Esophagus muscularis mucosa (tissue), 4 donors: ENCODE measurements at places on chromosomes 5 and 9.

- H3K4me1 ChIP-seq, result peaks cover 4% of the 10 kb centered on the region
- no peaks in the 10 kb centered on the region for H3K27me3 ChIP-seq
- no peak overlapping the region for H3K27ac ChIP-seq
- DNase-seq, result peak; percentile 31
- no peaks in the 10 kb centered on the region for H3K36me3 ChIP-seq
Measured at GRCh38 chr9:88663771-88664419, 128.9 kb downstream of the NXNL2 start.

DNA sequence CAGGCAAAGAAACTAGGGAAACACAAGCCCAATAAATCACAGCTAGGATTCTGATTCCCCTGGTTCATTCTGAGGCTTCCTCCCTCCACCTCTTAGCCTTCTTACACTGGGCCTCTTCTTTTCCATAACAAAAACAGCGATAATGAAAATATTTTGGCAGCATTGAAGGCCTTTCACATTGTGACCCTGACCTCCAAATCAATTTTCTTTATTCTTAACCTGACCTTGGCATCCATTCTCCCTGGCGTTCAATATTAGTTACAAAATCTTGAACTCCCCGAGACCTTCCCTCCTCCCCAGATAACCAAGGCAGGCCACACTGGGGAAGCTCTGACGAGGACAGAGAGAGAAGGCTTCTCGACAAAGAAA lies 399.9 kb downstream of the ZSWIM6 start:
- H3K27ac ChIP-seq, result peak overlapping the region; percentile 51
- peaks cover 17% of the 10 kb centered on the region for H3K4me1 ChIP-seq
- H3K4me3 ChIP-seq, result peak overlapping the region; percentile 46
- H3K27me3 ChIP-seq, result no peaks in the 10 kb centered on the region
- DNase-seq, result peak; percentile 42
- H3K36me3 ChIP-seq, result no peaks in the 10 kb centered on the region

- no peak for DNase-seq
- H3K27me3 ChIP-seq, result no peaks in the 10 kb centered on the region
- H3K4me1 ChIP-seq, result peaks cover 3% of the 10 kb centered on the region
- H3K4me3 ChIP-seq, result no peak overlapping the region
- no peaks in the 10 kb centered on the region for H3K36me3 ChIP-seq
Measured at GRCh38 chr9:132857616-132858342, 20.3 kb downstream of the AK8 start.

GRCh38 chr9:133127340-133127981 lies 6.4 kb upstream of the RALGDS start:
- no peak for DNase-seq
- H3K27ac ChIP-seq, result peak overlapping the region; percentile 54
- H3K4me1 ChIP-seq, result peaks cover 54% of the 10 kb centered on the region
- no peak overlapping the region for H3K4me3 ChIP-seq
- no peaks in the 10 kb centered on the region for H3K36me3 ChIP-seq
- H3K27me3 ChIP-seq, result no peaks in the 10 kb centered on the region

- H3K4me3 ChIP-seq, result no peak overlapping the region
- H3K4me1 ChIP-seq, result peaks cover 75% of the 10 kb centered on the region
- DNase-seq, result peak; percentile 57
- no peaks in the 10 kb centered on the region for H3K36me3 ChIP-seq
- no peak overlapping the region for H3K27ac ChIP-seq
- no peaks in the 10 kb centered on the region for H3K27me3 ChIP-seq
Measured at GRCh38 chr5:172530406-172530805, 76.1 kb upstream of the SH3PXD2B start.

DNA sequence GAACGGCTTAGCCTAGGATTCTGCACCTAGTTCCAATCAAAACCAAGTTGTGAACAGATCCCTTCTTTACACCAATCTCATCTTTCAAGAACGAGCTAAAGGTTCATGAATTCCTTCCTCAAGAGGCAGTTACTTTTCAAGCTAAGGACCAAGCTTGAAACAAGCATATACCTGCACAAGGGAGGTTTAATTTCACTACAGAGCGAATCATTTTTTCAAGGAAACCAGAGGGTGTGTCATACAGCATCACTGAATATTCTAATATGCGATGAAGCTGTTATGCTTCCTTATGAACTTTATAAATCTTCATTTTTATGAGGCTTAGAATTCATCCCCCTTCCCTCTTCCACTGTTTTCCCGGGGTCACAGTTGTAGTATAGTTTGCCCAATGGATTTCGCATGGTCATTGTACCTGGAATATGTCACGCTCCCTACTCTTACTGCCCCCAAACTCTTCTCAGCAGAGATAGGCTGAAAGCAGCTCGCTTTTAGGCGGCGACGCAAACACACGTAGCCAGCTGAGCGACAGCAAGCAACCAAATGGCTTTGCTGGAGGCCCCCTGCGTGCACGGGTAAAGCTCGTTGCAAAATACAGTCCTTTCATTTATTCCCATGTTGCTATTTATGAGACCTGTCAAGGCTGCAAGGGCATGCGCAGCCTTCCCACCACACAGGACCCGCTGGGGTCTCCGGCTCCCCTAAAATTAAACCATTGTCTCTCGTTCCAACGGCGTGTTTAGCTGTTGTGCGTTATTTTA lies 832 bp downstream of the LMBRD2 start:
- H3K4me1 ChIP-seq, result peaks cover 34% of the 10 kb centered on the region
- DNase-seq, result no peak
- peaks cover 3% of the 10 kb centered on the region for H3K36me3 ChIP-seq
- H3K27ac ChIP-seq, result peak overlapping the region; percentile 90

DNA sequence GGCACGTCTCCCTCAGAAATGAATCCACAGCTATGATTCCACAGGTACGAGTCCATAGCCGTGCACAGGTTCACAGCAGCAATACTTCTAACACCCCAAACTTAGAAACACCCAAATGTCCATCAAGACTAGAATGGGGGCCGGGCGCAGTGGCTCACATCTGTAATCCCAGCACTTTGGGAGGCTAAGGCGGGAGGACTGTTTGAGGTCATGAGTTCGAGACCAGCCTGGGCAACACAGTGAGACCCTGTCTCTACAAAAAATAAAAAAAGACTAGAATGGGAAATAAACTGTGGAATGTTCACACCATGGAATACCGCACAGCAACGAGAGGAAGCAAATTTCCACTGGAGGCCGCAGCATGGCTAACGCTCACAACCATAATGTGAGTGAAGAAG lies 4.3 kb upstream of the DOLPP1 start:
- DNase-seq, result no peak
- H3K27ac ChIP-seq, result no peak overlapping the region
- H3K4me3 ChIP-seq, result no peak overlapping the region
- no peaks in the 10 kb centered on the region for H3K27me3 ChIP-seq
- peaks cover 2% of the 10 kb centered on the region for H3K4me1 ChIP-seq

DNA sequence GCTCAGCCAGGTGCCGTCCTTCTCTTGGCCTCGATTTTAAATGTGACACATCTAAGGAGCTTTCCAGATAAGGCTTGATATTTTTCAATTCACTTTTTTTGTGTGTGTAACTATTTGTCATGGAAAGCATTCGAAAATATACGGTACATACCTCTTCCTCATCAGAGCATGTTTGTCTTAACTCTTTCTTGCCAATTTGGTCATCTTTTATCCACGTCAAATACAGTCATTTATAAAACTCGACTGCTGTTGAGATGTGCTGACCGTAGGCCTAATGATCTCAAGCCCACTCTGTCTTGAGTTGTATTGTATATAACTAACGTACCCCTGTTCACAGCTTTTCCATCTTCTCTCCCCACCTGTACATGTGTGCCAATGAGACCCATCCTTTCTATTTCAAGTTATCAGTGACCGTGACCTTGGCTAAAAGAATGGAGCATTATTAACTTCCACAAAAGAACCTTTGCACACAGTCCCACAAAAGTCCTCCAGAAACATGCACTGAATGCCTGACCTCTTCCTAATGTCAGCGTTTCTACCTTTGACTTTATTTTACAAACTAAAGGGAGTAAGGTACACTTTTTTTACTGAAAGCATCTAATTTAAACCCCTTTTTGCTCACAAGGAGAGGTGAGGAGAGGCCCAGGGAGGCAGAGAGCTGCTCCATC lies 61.6 kb downstream of the IPPK start:
- no peak overlapping the region for H3K4me3 ChIP-seq
- DNase-seq, result no peak
- no peaks in the 10 kb centered on the region for H3K27me3 ChIP-seq
- H3K27ac ChIP-seq, result peak overlapping the region; percentile 82
- peaks cover 23% of the 10 kb centered on the region for H3K4me1 ChIP-seq

DNA sequence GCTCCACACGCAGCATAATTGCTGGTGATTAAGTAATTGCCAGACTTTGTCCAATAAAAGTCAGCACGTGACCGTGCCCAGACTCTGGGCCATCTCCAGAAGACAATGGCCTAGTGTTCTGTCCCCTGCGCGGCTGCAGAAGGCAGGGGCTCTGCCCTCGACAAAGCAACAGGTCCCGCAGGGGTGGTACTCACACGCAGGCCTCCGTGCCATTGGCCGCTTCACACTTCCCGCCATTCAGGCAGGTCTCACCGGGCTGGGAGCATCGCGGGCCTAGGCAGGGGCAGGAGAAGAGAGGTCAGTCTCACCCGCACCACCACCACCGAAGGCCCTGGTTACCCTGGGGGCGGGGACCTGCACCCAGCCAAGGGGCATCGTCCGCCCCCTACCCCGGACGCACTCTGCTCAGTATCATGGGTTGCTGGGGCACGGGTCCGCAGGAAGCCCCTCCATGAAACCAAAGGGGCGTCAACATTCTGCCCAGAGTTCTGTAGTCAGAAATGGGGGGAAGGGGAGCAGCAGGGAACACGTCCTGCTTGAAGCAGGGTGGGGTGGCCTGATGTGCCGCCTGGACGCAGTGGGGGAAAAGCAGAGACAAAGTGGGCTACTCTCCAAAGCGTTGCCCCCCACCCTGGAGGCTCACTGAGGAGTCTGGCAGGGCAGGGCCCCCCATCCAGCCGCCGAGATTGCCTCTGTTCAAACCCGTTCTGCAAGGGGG lies 1.9 kb downstream of the NOTCH1 start:
- H3K4me1 ChIP-seq, result peaks cover 68% of the 10 kb centered on the region
- no peak for DNase-seq
- no peaks in the 10 kb centered on the region for H3K27me3 ChIP-seq
- H3K4me3 ChIP-seq, result peak overlapping the region; percentile 92
- no peaks in the 10 kb centered on the region for H3K36me3 ChIP-seq
- H3K27ac ChIP-seq, result peak overlapping the region; percentile 99

DNA sequence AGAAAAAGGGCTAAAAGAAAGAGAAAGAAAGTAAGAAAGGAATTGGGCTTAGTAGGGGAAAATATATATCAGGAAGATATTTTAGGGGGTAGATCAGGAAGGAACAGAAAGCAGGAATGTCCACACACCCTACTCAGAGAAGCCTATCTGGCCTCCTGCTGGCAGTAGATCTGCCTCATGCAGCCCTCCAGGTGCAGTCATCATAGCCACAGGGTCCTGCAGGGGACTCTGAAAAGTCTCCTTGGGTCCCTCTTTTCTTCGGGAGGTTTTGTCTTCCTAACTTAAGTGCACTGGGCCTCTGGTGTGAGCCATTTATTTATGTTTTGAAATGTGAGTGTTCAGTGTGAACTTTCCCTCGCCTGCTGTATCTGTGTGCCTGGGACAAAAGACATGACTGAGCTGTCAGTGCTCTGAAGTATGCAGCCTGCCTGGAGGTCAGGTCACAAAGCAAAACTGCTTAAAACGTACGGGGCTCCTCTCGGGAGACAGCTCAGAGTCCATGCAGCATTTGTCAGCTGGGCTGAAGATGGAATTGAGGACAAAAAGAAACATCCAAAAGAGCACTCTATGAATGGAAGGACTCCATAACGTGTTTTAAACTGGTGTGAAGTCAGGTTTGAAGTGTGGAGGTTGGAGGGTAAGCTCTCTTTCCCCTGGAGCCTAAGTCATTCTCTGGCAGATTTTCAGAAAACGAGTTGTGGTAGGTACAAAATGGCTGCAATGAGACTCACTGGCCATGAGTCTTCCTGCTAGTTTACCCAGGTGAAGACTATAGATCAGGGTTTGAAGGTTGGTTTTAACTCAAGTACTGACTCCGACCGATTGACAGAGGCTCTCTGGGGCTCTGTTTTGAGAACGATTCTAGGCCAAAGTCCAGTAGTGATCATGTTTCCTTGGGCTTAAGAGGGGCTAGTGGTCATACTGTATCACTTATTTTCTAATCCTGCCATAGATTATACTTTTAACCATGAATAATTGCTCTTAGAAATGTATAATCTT lies 151.8 kb upstream of the GDNF start:
- no peaks in the 10 kb centered on the region for H3K36me3 ChIP-seq
- no peaks in the 10 kb centered on the region for H3K27me3 ChIP-seq
- H3K4me1 ChIP-seq, result peaks cover 39% of the 10 kb centered on the region
- H3K4me3 ChIP-seq, result no peak overlapping the region
